Myocyte (in vitro differentiated cells): ENCODE measurements at places on chromosomes 3 and 15. TPM values are rescaled to one million over a fixed set of nuclear protein-coding genes. Genes with fewer than 3 reads are reported as not detected.

The DPPA4 gene
- 0.21 TPM in 1 of 2 replicates, not detected in the other for total RNA-seq

The A4GNT gene
- total RNA-seq, result not detected in 2 replicates

The GXYLT2 gene
- total RNA-seq, result 59.7 and 66.4 TPM in 2 replicates

The TERC gene
- 86.8 and 454 TPM in 2 replicates for total RNA-seq

The TM6SF1 gene
- total RNA-seq, result 0.48 TPM in 1 of 2 replicates, not detected in the other

The UTS2B gene
- total RNA-seq, result 0.16 and 0.36 TPM in 2 replicates

The COMMD2 gene
- total RNA-seq, result 32.9 and 37.3 TPM in 2 replicates

The GOLGA8G gene
- not detected in 2 replicates for total RNA-seq

The FRG2C gene
- not detected in 2 replicates for total RNA-seq

The ZIC4 gene
- 0.75 and 1.0 TPM in 2 replicates for total RNA-seq

The CHST2 gene
- total RNA-seq, result 5.1 and 8.3 TPM in 2 replicates

The GHRL gene
- total RNA-seq, result not detected in 2 replicates

GRCh38 chr15:36601497-36601932 is 22.1 kb downstream of the CDIN1 start:
- DNase-seq, result peak; percentile 74

GRCh38 chr3:183434992-183435391 is 6.6 kb upstream of the MCF2L2 start:
- DNase-seq, result no peak

GRCh38 chr3:12574131-12574530 is 17.2 kb downstream of the MKRN2 start:
- no peak for DNase-seq

DNA sequence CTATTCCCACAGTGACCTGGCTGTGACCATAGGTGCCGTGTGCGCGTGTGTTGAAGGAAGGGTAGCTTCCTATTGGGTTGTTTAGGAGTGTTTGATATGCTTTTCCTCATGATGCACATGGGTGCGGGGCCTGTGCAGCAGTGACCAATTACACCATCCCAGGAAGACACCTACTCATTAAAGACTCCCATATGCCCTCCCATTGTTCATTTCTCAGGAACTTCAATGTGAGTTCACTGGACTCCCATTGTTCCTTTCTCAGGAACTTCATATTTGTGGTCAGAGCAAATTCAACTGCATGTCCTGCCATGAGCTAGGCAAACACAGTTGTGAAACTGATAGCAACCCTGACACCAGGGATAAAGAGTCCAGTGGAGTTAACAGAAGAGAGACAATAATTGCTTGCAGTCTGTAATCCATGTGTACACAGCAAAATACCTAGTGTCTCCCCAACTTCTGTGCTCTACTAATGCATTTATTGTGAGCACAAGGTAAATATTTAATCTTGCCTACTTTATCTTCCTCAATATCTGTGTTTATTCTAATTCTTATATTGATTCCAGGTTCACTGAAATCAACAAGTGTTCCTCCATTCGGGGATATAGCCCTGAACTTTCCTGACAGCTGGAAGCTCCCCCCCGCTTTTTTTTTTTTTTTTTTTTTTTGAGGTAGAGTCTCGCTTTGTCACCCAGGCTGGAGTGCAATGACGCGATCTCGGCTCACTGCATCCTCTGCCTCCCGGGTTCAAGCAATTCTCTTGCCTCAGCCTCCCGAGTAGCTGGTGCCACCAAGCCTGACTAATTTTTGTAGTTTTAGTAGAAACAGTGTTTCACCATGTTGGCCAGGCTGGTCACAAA is 57.5 kb upstream of the GCNT3 start:
- peak; percentile 62 for DNase-seq

GRCh38 chr15:40064231-40064894 is 25.4 kb upstream of the SRP14 start:
- DNase-seq, result peak; percentile 64

GRCh38 chr3:55118451-55118850 is 190.6 kb upstream of the LRTM1 start:
- DNase-seq, result no peak

GRCh38 chr3:72338942-72339669 is 509.1 kb downstream of the SHQ1 start:
- DNase-seq, result peak; percentile 95

DNA sequence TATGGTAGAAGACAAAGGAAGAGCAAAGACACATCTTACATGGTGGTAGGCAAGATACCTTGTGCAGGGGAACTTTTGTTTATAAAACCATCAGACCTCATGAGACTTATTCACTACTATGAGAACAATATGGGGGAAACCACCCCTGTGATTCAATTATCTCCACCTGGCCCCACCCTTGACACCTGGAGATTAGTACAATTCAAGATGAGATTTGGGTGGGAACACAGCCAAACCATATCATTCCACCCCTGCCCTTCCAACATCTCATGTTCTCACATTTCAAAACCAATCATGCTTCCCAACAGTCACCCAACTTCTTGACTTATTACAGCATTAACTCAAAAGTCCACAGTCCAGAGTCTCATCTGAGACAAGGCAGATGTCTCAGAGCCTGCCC is 21.7 kb upstream of the PLSCR1 start:
- no peak for DNase-seq

DNA sequence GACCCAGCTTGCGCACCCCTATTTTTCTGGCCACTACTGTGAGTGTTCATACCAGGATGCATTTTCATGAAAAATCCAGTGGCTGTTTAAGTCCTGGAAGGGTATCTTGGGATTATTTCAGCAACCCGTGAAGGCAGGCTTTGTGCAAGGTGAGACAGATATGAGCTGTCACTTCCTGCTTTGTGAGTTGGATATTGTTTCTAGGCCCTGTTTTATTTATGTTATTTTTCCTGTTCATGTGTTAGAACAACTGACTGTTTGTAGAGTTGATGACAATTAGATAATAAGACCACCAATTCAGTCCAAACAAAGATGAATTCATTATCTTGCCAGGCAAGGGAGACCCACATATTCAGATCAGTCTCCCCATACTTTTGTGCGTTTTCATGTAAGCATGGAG is 42.5 kb downstream of the ZBTB38 start:
- DNase-seq, result no peak

- DNase-seq, result no peak
Observed at GRCh38 chr3:168061332-168061996, 34.3 kb downstream of the GOLIM4 start.

DNA sequence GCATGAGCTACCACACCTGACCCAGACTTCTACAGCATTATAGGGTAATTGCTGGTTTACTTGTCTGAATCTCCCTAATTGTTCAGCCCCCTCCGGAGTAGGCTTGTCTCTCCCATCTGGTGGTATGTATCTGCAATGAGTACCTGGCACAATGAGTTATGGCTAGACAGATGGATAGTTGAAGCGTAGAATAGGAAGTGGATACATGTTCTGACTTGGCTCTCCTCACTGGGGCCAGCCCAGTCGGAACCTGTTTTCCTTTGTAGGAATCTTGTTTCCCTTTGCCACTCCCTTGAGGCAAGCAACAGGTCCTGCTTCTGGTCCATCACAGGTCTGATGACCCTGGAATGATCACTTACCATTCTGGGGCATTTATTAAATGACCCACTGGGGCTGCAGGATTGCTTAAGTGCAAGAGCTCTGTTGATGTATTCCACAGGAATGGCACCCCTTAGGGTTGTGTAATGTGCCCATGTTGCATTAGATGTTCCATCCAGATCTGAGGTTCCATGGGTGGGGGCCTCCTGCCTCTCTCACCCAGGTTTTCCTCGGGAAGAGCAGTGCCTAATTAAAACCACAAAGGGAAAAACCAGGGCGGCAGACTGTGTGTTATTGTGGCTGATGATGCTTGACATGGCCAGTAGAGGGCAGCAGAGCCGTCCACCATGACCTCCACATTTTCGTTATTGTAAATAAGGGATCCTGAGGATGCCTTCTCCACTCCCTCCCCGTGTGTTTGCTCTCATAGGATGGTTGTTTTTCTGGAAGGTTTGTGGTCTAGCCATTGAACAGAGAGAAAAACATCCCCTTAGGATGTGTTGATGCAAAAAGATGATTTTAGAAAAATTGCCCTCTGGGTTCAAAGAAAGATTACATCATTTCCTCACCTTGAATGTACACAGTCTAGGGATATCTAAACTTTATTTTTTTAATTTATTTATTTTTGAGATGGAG is 58.0 kb downstream of the CMTM8 start:
- DNase-seq, result peak; percentile 71

DNA sequence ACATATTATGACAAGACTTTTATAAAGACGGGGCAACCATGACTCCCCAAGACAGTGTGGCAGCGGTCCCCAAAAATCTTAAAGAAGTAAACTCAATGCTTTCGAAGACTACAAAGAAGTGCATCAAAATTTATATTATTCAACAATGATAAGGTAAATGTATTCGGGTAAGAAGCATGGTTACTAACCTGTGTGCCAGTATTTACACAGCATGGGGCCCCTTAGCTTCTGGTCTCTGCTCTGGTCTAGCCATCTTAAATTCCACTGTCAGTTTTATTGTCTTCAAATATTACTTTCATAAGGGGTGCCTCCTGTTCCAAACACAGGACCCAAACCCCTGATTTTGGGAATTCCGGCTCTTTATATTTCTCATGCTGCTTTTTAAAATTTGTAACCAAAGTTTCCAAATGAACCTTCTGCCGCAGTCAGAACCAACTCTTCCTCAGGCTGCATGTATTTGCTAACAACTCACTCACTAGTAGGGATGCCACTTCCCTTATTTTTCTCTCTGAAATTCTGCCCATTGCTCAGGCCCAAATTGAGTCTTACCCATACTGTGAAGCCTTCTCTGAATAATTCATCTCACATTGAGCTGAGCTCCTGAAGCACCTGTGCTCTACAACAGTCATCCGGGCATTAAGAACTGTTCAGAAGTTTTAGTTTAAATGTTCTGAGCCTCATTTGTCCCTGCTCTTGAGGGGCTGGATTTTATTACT is 1.2 kb downstream of the TTC23 start:
- DNase-seq, result no peak

DNA sequence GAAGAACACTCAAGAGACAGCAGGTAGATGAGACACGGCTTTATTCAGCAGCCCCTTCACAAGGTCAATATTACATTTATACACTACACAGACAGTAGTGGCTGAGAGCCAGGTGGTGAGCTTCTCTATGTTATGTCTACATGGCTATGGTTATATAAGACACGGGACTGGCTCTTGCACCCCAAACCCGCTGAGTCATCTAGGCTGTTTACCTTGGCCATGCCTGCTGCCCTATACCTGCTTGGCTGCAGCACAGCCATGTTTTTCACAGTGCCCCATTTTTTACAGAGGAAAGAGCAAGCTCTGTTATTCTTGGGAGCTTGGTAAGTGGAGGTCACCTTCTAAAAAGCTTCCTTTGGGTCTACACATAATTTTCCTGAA is 231.6 kb downstream of the IGSF11 start:
- DNase-seq, result no peak

DNA sequence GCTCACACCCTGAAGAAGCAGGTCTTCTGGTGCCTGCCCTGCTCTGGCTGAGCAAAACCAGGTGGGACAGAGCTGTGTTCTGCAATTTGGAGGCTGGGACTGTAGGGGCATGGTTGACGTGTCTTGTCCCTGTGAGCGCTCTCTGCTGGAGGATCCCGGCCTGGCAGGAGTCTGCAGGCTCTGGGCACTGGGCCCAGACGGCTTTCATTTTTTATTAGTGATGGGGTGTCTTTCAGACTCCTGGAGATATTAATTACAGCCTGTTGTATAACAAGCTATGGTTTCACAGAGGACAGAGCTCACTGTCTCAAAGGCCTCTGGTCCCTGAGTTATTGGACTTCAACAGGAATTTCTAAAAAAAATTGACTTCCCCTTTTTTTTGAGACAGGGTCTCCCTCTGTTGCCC is 29.5 kb upstream of the ZNF710 start:
- DNase-seq, result peak; percentile 47

DNA sequence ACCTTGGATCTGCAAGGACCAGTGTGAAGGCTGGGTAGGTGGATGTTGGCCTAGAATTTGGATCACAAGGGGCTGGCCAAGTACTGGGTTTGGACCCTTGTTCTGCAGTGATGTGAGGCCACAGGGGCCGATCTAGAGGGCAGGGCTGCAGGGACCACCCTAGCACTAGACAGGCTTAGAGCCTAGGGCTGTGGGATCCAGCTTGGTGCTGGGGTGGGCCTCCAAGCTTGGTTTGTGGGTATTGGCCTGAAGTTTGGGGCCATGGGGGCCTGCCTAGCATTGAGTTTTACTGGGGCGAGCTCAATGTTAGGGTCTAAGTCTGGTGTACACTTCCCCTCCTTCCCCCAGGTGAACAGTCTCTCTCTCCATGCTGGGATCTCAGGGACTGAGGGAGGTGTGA is 36.5 kb downstream of the UBE3A start:
- no peak for DNase-seq

- no peak for DNase-seq
Observed at GRCh38 chr3:106255870-106256248, 387.0 kb upstream of the CBLB start.

DNA sequence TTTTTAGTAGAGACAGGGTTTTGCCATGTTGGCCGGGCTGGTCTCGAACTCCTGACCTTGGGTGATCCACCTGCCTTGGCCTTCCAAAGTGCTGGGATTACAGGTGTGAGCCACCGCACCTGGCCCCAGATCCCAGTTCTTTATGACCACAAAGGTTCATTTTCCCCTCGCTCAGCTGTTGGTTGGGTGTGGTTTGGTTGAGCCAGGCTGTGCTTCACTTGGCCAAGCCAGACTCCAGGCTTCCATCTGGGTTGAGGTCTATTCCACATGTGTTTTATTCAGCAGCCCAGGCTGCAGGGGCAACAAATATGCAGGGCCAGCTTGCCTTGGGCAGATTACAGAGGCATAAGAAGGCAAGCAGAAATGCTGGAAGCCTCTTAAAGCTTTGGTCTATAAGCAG is 13.7 kb downstream of the CGNL1 start:
- peak; percentile 53 for DNase-seq

DNA sequence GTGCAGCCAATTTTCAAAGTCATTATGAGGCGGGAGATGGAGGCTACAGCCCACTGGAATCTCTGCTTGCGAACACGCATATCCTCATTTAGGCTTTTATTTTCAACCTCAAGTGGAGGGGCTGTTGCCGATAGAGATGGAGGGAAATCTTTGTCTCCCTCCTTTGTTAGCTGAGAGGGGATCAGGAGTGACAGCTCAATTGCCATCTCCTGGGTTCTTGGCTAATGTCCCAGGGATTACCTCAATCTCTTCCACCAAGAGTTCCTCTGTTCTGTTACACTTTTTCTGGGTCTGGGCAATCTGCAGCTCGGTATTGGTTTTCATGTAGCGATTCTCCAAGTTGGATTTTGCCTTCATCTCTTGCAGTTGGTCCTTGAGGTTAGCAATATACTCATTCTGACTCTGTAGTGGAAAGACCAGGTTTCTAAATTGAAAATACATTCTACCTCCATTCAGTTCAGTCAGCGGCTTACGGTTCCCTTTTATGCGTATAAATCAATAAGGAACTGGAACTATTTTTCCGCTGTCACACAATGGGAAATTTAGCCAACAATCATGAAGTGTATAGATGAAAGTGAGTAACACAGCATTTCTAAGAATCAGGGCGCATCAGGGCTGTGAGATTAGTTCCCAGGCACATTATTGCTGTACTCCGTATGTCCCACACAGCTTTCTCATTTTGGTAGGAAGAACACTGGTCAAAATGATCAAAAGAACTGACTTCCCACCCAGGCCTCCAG is 36.2 kb upstream of the RPL35A start:
- DNase-seq, result no peak

DNA sequence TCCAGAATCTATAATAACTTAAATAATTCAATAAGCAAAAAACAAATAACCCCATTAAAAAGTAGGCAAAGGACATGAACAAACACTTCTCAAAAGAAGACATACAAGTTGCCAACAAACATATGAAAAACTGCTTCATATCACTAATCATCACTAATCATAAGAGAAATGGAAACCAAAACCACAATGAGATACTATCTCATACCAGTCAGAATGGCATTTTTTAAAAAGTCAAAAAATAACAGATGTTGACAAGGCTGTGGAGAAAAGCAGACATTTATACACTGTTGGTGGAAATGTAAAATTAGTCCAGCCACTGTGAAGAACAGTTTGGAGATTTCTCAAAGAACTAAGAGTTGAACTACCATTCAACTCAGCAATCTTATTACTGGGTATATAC is 19.5 kb upstream of the ZMAT3 start:
- peak; percentile 10 for DNase-seq
